ENCODE measurements at places on chromosomes 11 and 22.
A peak's percentile ranks its signal among the peaks of the same experiment; 100 is the strongest.

DNA sequence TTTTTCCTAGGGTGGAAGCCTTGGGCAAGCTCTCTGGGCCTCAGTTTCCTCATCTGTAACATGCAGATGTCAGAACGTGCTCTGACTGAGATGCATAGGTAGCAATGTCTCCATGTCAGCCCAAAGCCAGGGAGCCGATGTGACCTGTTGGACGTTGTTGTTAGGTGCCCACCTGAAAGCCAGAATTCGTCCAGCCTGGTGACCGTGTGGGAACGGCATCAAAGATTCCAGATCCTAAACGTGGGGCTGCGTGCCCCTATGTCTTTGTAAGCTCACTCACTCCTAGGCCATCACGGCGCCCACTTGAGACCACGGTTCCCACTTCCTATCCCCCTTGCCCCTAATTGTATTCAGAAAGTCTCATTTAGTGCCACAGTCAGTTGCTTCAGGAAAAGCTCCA, 48.2 kb downstream of the FBLN1 start:
- no peak for DNase-seq

- DNase-seq, result no peak
Measured at GRCh38 chr22:49922484-49922883, 4.0 kb downstream of the CRELD2 start.

DNA sequence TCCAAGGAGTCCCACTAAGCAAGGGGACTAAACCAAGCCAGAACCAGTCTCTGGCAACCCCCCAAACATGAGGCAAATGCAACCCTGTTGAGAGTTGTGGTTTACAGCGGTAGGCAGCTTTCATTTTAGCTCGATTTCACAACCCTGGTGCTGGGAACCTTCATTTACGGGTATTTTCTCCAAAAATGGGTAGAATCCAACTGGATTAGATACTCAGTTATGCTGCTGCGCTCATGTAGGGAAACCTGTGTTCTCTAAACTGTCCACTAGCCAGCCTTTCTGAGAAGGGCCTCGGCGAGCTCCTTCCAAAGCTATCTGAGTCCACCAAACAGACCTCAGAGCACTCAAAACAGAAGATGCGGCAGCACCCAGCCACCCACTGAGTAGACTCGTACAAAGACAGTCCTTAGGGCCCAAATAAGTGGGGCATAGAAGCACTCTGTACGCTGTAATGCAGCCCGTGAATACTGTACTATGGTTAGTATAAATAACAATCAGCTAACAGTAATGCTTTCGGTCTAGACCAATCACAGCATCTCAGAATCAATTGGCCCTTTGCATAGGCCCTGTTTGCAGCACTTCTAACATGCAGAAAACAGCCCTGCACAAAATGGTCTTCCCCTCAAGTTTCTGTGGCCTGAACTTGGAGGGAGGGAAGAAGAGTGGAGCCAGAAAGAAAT, 104.7 kb downstream of the ETS1 start:
- no peak for DNase-seq

GRCh38 chr11:117932426-117932825, 3.2 kb upstream of the TMPRSS13 start:
- no peak for DNase-seq

DNA sequence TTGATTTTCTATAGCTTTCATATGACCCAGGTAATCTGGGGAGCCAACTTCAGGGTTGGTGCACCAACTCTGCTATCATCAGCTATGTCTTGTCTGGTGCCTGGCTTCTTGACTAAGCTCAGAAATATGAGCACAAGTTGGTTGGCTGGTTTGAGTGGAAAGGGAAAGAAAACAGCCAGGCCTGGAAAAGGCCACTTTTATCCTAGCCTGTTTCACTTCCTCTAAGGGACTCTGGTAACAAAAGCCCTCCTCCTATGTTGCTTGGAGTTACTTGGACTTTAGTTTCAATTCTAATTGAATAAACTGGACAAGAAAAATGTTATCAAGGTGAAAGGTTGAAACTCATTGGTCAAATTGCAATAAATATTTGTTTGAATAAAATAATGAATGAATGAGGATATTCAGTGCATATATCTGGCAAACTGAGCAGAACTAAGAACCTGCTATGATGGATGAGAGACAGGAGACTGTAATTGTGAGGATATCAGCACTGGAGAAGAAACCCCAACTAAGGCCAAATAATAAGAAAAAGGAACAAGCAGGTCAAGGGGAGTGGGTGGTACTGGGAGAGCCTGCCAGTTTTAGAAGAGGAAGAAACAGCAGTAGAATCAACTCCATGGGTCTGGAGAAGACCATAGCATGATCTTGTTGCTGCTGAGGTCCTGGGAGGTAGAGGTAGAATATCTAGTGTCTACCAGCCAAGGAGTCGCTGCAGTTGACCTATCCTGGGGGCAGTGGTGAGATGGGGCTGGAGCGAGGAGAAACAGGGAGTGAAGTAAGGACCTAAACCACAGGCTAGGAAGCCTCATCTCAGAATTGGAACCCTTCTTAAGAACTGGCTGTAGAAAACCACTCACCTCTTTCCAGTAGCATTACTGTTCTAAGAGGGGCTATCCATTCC, 8.2 kb downstream of the ROBO4 start:
- DNase-seq, result no peak

DNA sequence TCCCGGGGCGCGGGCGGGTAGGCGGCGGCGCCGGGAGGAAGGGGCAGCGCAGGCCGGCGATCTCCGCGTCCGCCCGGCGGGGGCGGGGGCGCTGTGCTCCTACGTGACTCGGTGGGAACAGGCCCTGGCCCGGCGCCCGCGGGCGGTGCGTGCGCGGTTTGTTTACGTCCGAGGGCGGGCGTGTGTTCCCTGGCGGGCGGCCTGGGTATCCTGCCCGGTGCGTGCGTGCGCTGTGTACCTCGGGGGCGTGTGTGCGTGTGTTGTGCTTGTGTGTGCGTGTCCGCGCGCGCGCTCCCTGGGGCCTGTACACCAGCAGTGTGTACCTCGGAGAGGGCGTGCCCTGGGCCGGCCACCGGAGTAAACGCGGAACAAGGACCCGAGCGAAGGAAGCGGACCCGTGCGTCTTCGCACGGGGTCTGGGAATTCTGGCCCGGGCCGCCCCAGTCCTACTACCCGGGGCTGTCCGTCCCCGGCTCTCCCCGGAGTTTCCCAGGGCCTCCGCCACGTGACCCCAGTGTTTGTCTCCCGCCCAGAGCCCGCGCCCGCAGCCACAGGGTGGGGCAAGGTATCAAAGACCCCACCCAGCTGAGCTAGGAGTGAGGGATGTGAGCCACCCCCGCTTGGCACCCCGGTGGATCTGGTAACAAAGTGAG, 769 bp downstream of the MAFF start:
- DNase-seq, result peak; percentile 23

GRCh38 chr22:45968751-45969413, 8.1 kb downstream of the WNT7B start:
- no peak for DNase-seq

- no peak for DNase-seq
Measured at GRCh38 chr11:79396674-79397073, 44.2 kb downstream of the TENM4 start.

GRCh38 chr11:100302824-100303223, 384.3 kb upstream of the ARHGAP42 start:
- no peak for DNase-seq

- no peak for DNase-seq
Measured at GRCh38 chr11:14248580-14248981, 110.4 kb downstream of the RRAS2 start.

- DNase-seq, result peak; percentile 53
Measured at GRCh38 chr11:14249121-14249963, 109.6 kb downstream of the RRAS2 start.

GRCh38 chr22:19404676-19405075, 26.9 kb downstream of the HIRA start:
- no peak for DNase-seq

DNA sequence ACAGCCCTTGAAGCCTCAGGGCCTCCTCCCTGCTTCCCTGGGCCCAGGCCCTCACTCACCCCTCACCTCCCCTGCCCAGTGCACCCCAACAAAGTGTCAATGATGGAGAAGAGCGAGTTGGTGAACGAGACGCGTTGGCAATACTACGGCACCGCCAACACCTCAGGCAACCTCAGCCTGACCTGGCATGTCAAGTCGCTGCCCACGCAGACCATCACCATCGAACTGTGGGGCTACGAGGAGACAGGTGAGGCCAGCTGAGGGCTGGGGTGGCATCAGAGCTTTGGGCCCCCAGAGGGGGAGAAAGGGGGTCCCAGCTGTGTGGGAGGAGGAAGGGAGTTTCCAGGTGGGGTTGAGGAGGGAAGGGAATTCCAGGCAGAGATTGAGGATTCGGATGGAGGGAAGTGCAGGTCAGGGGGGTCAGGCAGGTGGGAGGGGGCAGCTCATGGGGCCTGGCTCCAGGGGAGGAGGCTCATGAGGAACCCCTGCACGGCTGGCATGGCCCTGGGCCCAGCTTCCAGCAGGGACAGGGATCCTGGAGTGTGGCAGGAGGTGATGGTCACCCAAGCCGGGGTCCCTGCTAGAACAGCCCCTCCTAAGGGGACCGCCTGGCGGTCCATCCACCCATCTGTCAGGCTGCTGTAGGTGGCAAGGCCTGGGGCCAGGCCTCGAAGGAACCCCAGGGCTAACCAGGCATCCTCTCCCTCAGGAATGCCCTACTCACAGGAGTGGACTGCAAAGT, 2.9 kb downstream of the SUSD2 start:
- DNase-seq, result no peak

DNA sequence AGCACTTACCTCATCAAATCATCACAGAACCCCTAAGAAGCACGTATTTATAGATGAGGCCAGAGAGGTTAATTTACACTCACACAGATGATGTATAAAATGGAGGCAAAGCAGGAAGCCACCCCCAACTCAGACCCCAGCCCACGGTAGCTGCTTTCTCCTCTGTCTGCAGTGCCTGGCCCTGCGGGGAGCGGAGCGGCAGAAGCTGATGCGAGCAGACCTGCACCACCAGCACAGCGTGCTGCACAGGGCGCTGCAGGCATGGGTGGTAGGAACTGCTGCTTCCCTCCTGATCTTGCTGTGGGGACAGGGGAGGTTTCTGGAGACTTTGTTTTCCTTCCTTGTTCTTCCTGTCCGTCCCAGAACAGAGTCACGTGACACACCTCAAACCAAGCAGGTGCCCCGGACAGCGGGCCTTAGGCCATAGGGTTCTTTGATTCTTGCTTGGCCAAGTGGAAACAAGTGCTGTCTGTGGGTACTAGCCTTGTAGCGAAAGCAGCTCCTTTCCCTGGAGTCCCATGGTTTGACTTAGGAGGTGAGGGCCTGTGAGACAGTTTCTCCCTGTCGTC, 57.8 kb downstream of the PISD start:
- no peak for DNase-seq

GRCh38 chr11:115764176-115764575, 260.0 kb upstream of the CADM1 start:
- no peak for DNase-seq

DNA sequence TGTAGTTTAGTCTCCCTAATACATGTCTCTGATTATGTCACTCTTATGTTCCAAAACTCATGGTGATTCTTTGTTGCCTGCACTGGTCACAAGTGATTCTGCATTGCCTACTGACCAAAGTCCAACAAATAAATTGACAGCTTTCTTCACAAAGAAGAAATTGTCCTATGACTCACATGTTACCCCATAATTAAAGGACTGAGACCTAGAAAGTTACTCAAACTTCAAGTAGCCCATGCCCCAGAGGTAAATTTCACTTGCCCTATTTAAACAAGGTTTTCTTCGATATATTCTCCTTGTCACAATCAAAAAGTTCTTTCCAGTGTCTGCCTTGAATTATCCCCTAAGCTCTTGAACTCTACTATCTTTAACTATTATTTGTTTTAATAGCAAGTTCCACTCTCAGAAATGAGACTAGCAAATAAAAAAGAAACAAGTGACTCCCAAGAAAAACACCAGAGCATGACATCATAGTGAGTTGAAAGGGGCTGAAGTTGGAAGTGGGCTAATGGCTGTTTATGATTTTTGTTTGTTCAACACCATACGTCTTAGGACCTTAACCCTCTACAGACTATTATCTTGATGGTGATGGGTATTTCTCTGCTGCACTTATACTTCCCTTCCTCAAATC, 94.5 kb upstream of the BLID start:
- no peak for DNase-seq

DNA sequence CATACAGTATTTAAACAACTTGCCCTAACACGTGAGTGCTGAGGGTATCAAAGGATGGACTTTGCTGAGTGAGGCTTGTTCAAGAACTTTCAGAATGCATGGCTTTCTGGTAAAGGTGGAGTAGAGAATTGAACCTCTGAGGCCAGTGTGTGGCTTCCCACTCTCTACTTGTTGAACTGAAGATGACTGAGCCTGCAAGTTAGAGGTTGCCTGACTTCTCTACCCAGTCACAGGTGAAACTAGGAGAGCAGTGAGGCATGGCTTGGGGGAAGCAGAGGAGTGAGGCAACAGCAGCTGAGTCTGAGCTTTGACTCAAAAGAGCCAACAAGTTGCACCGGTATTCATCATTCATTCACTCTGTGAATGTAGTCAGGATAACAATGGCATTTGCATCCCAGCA, 256.4 kb upstream of the SESN3 start:
- no peak for DNase-seq

GRCh38 chr11:110379261-110379660, 50.5 kb upstream of the FDX1 start:
- DNase-seq, result no peak

GRCh38 chr22:24703101-24703500, 71.4 kb downstream of the PIWIL3 start:
- DNase-seq, result no peak

GRCh38 chr11:32161293-32161692, 70.4 kb downstream of the RCN1 start:
- peak; percentile 24 for DNase-seq

DNA sequence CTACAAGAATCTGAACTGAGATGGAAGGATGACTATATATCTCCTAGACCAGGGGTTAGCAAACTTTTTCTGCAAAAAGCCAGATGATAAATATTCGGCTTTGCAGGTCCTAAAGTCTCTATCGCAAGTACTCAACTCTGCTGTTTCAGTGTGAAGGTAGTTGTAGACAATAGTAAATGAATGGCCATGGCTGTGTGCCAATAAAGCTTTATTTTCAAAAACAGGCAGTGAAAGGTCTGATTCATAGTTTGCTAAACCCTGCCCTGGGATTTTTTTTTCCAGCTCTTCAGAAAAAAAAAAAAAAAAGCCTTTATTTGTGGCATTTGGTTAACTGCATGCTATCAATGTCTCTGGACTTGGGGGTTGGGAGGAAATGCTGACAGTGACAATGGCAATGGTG, 37.5 kb downstream of the FAM227A start:
- DNase-seq, result no peak

DNA sequence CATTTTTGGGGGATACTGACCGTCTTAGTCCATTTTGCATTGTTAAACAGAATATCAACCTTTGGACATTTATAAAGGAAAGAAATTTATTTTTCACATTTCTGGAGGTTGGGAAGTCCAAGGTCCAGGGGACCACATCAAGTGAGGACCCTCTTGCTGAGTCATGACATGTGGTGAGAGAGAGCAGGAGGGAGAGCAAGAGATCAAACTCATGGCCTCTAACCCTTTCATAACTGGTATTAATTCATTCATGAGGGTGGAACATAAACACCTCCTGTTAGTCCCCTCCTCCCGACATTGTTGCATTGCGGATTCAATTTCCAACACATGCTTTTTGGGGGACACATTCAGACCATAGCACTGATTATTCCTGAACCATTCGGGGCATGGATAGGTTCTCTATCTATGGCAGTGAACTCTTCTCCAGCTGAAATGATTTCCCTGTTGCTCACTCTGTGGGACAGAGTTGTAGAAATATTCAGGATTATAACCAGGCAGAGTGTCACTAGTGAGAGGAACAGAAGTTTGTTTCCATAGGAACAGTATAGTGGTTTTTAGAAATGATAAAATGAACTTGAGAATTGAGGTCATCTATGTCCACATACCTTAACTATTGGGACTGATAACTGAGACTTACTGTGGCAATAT, 88.2 kb upstream of the OR9Q1 start:
- no peak for DNase-seq

- no peak for DNase-seq
Measured at GRCh38 chr11:74696939-74697675, 34.1 kb downstream of the CHRDL2 start.
